Suprapubic skin (tissue), 4 donors: ENCODE measurements at places on chromosomes 5 and 9. TPM values are rescaled to one million over a fixed set of nuclear protein-coding genes. Genes with fewer than 3 reads are reported as not detected.
A peak's percentile ranks its signal among the peaks of the same experiment; 100 is the strongest.

DNA sequence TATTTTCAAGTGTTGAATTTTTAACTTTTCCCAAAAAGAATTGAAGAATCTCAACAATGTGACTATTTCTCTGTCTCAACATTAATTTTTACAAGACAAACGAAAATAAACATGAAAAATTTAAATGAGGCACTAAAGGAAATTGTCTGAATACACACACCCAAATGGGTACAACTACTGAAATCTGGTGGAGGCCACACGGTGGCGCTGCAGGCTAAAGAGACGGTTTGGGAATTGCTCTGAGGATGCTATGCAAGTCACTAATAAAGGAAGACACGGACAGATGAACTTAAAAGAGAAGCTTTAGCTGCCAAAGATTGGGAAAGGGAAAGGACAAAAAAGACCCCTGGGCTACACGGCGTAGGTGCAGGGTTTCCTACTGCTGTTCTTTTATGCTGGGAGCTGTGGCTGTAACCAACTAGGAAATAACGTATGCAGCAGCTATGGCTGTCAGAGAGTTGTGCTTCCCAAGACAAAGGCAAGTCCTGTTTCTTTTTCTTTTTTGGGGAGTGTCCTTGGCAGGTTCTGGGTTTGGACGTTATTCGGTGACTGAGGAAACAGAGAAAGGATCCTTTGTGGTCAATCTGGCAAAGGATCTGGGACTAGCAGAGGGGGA is at the start of gene PCDHB10:
PCDHB10 (plus strand) TSS at position 244 of the 616 bp plus-strand sequence; CDS start at position 444, 200 bp downstream.
- no peaks in the 10 kb centered on the region for H3K27me3 ChIP-seq
- H3K27ac ChIP-seq = no peak within 1 kb of the TSS

DNA sequence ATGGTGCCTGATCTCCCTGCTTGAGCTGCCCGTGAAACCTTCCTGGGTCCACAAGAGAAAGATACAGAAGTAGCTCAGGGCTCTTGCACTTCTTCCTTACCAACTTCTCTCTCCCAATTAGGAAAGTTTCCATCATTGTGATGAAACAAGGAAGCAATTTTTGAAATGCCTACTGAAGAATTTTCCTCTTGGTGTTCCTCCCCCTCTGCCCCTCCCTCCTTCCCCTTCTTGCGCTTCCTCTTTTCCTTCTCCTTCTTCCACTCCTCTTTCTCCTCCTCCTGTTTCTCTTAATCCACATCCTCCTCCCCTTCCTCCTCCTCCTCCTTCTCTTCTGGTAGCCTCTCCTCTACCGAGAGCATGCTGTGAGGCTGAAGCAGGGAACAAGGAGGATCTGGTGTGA is 36.3 kb upstream of the OTULINL start:
- no peak overlapping the region for H3K27ac ChIP-seq
- H3K27me3 ChIP-seq = no peaks in the 10 kb centered on the region
- H3K4me1 ChIP-seq = no peaks in the 10 kb centered on the region
- no peaks in the 10 kb centered on the region for H3K36me3 ChIP-seq

DNA sequence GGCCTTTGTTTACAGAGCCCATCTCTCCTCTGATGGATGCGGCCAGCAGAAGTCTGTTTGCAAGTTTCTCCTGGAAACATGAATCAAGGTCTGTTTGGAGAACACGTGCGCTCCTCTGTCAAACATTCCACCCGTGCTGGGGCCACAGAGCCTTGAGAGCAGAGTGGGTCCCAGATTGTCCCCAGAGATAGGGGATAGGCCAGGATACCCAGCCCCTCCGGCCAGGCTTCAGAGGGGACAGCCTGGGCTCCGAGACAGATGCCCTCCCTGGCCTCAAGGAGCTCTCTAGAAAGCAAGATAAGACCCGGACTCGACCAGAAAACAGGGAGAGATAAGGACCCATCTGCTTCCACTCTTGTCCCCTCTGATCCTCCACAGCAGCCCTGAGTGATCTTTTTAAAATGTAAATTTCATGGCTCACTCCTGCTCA is 40.4 kb upstream of the HAND1 start:
- no peak for DNase-seq
- peaks cover 43% of the 10 kb centered on the region for H3K27me3 ChIP-seq
- H3K4me3 ChIP-seq = no peak overlapping the region
- no peak overlapping the region for H3K27ac ChIP-seq
- peaks cover 6% of the 10 kb centered on the region for H3K4me1 ChIP-seq

GRCh38 chr5:151312756-151313324 is 9.3 kb upstream of the SLC36A3 start:
- no peaks in the 10 kb centered on the region for H3K27me3 ChIP-seq
- no peak overlapping the region for H3K4me3 ChIP-seq
- no peak for DNase-seq
- H3K4me1 ChIP-seq = no peaks in the 10 kb centered on the region

- peaks cover 42% of the 10 kb centered on the region for H3K4me1 ChIP-seq
- peak; percentile 91 for DNase-seq
- H3K27ac ChIP-seq = peak overlapping the region; percentile 97
- peak overlapping the region; percentile 76 for H3K4me3 ChIP-seq
- H3K36me3 ChIP-seq = peaks cover 25% of the 10 kb centered on the region
Measured at GRCh38 chr5:180831139-180832093, 28.8 kb upstream of the MGAT1 start.

DNA sequence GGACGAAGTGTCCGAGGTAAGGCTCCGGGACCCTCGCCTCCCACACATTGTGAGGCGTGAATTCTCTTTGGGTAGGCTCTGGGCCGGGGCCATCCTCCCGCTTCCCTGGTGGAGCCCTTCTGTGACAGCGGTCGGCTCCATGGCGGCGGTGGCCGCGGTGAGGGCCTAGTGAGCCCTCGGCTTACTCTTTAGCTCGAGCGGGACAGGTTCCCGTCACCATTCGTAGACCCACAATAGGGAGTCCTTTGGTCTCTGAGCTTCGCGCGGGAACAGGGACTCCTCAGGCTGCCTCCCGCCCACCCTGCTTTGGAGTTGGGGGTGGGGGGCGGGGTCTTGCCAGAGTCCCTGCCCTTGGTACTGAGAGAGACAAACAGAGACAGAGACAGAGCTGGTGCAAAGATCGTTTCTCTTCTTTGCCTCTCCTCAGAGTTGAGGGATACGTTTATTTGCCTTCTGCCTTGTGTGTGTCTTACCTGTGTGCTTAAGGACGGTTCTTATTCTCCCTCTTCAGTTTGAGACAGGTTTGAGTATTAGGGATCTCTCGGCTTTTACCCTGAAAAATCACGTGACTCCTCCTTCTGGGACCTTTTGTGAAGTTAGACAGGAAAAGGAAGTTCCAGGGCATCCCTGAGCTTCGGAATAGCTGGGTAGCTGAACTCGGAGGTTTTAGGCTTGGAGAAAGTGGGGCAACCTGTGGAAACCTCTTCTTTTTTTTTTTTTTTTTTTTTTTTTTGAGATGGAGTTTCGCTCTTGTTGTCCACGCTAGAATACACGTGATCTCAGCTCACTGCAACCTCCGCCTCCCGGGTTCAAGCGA is 833 bp downstream of the ANKHD1 start:
- H3K36me3 ChIP-seq = no peaks in the 10 kb centered on the region
- H3K27me3 ChIP-seq = no peaks in the 10 kb centered on the region
- peak overlapping the region; percentile 99 for H3K4me3 ChIP-seq
- no peak for DNase-seq

DNA sequence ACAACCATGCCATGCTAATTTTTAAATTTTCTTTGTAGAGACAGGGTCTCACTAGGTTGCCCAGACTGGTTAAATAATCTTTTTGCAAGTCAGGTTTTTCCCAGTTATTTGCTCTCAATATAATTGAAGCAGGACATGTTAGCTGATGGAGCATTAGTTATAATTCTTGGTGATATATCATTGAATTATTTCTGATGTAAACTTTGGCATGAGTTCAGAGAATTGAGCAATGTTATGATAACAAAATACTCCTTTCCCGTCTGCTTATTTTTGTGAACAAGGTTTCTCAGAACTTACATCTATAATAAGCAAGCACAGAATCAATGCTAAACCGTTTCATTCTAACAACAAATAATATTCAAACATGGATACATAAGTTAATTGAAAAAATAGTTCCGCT is 37.8 kb downstream of the BHMT start:
- no peaks in the 10 kb centered on the region for H3K36me3 ChIP-seq
- H3K4me1 ChIP-seq = no peaks in the 10 kb centered on the region
- H3K4me3 ChIP-seq = no peak overlapping the region

DNA sequence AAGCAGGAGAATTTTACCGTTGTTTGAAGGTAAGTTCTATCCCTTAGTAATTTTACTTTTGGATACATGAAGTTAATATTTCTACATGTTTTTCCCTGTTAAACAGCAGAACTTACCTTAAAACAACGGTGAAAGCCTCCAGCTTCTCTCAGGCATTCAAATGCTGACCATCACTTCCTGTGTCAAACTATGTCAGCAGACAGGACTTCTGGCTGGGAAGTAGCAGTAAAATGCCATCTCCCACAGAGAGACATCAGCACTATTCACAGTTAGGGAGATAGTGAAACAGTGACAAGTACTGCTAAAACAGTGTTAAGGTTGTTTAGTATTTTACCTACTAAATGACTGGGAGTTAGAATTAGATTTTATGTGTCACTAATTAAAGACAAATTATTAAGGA is 34.2 kb upstream of the GOLGA1 start:
- peaks cover 3% of the 10 kb centered on the region for H3K36me3 ChIP-seq
- no peaks in the 10 kb centered on the region for H3K4me1 ChIP-seq
- no peaks in the 10 kb centered on the region for H3K27me3 ChIP-seq
- no peak for DNase-seq
- H3K27ac ChIP-seq = no peak overlapping the region
- H3K4me3 ChIP-seq = no peak overlapping the region

DNA sequence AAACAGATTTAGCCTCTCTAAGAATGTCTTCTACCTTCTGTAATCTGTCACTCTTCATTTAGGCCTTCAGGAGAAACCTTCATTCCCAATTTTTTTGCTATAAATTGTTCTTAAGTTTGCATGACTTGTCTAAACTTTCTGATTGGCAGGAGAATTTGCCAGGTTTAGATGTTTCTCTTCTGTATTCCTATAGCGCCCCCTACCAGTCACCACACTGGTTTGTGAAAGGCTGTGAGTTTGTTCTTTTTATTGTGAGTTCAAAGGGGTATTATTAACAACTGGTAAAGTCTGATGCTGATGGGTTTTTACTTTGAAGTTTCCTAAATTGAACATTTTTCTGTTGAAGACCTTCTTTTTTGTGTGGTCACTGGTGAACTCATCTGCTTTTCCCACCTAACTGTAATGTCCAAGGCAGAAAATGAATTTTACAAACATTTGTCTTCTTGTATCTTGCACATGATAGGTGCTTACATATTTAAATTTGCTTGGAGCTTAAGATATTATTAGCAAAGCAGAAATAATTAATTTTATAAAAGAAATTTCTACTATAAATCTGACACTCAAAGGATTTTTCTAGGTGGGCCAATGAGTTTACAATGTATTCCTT is 18.4 kb upstream of the F2RL2 start:
- H3K27ac ChIP-seq = no peak overlapping the region
- no peaks in the 10 kb centered on the region for H3K36me3 ChIP-seq
- H3K4me3 ChIP-seq = no peak overlapping the region
- H3K27me3 ChIP-seq = no peaks in the 10 kb centered on the region

Gene MCIDAS
- total RNA-seq = not detected

Gene IFT74
- 19.4 TPM for total RNA-seq

Gene OR2K2
- total RNA-seq = not detected

Gene CRB2
- total RNA-seq = not detected

Gene HEXB
- total RNA-seq = 70.1 TPM

Gene GFRA3
- total RNA-seq = 0.85 TPM

Gene PPP6C
- total RNA-seq = 28.1 TPM
